ENCODE measurements at places on chromosomes 7 and 10.

DNA sequence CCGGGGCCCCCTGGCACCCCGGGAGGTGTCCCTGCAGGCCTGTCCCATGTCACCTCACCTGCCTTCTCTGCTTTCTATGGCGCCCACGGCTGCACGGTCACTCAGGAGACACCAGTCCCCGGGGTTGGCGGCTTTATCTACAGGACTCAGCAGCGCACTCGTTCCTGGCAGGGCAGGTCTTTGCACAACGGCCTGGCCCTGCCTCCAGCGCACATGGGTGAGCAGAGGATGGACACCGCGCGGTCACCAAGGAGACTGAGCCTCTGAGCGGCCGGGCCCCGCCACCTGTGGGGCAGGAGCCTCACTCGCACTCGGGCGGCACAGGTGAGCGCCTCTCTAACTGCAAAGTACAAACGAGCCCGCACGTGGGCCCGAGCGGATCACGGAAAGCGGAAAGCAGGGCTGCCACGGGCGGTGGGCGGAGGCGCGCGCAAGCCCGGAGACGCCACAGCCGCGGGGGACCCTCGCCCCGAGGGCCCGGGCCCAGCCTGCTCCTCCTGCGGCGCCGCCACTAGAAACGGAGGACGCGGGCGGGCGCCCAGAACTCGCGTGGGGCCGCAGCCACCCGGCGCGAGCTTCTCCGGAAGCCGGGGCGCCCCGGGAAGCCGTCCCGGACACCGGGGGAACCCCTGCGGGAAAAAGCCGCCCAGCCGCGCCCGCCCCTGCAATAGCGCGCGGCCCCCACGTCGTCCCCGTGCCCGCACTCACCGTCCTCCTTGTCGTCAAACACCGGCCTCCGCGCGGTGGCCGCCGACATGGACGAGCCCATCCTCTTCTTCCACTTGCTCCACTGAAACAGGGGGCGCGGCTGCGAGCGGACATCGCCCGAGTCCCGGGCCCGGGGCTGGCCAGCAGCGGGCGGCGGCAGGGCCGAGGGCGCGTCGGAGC lies 642 bp downstream of the STK32C start:
- DNase-seq: no peak
- H3K4me1 ChIP-seq: peaks cover 25% of the 10 kb centered on the region
- no peak overlapping the region for H3K27ac ChIP-seq
- no peaks in the 10 kb centered on the region for H3K36me3 ChIP-seq

DNA sequence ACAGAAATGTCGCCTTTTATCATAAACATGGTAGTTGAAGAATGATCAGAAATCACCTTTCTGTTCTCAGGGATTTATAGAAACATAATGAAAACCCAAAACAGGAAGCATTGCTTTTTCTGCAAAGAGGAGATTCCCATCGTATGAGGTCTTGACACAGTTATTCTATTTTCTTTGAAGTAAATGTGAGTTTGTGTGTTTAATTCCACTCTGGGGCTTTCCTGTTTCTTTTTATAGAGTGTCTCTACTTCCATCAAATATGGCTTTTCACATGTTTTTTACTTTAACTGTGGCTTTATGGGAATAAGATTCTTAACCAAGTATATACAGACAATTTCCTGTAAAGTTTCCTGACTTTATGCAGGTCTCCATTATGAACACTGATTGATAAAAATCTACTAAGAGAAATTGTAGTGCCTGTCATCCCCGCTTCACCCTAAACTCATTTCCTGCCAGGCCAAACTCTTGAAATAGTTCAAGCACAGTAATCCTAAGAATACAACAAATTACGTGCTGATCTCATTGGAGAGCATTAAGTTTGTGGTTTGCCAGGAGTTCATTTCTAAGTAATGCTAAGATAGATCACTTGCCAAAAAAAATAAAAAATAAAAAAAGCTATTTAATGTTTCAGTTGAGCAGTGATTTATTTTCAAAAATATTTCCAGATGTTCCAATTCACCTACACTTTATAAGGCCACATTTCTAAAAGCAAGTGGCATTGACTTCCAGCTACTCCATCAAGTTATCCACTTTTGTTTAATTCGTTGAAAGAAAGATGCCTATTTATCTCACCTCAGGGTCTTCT lies 52.2 kb upstream of the SEC61G start:
- no peak overlapping the region for H3K27ac ChIP-seq
- no peak for DNase-seq
- no peak overlapping the region for H3K4me3 ChIP-seq
- no peaks in the 10 kb centered on the region for H3K27me3 ChIP-seq
- no peaks in the 10 kb centered on the region for H3K4me1 ChIP-seq

GRCh38 chr7:20602306-20602705 lies 13.2 kb upstream of the ABCB5 start:
- H3K4me3 ChIP-seq: no peak overlapping the region
- H3K4me1 ChIP-seq: no peaks in the 10 kb centered on the region
- DNase-seq: no peak
- no peaks in the 10 kb centered on the region for H3K27me3 ChIP-seq
- no peak overlapping the region for H3K27ac ChIP-seq
- H3K36me3 ChIP-seq: no peaks in the 10 kb centered on the region

- DNase-seq: no peak
- H3K27me3 ChIP-seq: no peaks in the 10 kb centered on the region
- H3K4me3 ChIP-seq: no peak overlapping the region
- H3K36me3 ChIP-seq: no peaks in the 10 kb centered on the region
- H3K27ac ChIP-seq: no peak overlapping the region
- H3K4me1 ChIP-seq: no peaks in the 10 kb centered on the region
These were observed 72.0 kb upstream of the KAT6B start for GRCh38 chr10:74754381-74754821.

DNA sequence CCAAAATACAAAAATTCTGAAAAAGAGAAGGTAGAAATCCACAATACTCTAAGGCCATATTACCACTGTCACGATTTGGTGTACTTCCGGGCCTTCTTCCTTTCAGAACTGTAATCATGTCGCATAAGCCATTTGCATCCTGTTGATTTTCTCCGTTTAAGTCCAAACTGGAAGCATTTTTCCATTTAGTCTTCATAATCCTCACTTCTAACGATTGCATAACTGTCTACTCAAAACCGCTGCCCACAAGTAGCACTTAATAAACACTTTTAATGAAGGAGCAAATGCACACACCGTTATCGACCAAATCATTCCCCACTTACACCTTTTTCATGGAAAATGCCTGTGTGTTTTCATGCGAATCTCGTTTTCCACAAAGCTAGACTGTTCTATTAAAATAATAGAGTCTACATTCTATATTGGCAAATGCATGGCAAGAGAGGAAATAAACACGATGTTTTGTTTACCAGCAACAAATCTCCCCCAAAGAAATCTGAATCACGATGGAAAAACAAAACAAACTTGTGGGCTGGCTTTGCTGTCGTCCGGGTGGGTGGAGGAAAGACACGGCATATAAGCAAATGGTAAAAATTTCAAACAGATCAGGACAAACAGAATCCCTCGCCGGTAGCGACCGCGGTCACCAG lies 1.0 kb downstream of the ATE1 start:
- H3K4me1 ChIP-seq: peaks cover 14% of the 10 kb centered on the region
- no peak for DNase-seq

- no peaks in the 10 kb centered on the region for H3K36me3 ChIP-seq
- DNase-seq: no peak
- no peak overlapping the region for H3K4me3 ChIP-seq
These were observed 81.0 kb downstream of the HYCC1 start for GRCh38 chr7:22932896-22933295.

GRCh38 chr7:118280319-118281012 lies 56.0 kb downstream of the ANKRD7 start:
- no peaks in the 10 kb centered on the region for H3K36me3 ChIP-seq
- no peaks in the 10 kb centered on the region for H3K4me1 ChIP-seq
- H3K27ac ChIP-seq: no peak overlapping the region
- H3K4me3 ChIP-seq: no peak overlapping the region

DNA sequence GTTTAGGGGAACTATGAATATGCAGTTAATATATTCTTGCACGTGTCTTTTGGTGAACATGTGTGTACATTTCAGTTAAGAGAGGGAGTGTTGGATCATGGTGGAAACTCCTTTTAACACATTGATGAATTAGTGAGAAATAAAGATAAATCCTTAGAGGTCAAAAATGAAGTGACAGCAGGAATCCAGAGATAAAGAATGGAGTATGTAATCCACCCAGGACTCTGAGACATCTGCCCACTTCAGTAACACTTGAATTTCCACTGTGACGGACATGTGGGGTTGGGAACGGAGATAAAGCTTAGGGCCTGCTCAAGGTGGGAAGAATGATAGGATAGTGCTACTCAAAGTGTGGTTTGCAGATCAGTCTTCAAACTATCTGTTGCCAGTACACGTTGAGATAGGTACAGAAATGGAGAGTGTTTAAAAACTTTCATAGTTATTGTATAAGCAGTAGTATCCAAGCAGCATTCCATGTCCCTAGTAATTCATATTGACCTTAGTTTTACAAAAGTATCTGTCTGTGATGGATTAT lies 6.6 kb upstream of the RELN start:
- H3K27me3 ChIP-seq: no peaks in the 10 kb centered on the region
- no peak overlapping the region for H3K4me3 ChIP-seq
- DNase-seq: no peak
- no peaks in the 10 kb centered on the region for H3K36me3 ChIP-seq

DNA sequence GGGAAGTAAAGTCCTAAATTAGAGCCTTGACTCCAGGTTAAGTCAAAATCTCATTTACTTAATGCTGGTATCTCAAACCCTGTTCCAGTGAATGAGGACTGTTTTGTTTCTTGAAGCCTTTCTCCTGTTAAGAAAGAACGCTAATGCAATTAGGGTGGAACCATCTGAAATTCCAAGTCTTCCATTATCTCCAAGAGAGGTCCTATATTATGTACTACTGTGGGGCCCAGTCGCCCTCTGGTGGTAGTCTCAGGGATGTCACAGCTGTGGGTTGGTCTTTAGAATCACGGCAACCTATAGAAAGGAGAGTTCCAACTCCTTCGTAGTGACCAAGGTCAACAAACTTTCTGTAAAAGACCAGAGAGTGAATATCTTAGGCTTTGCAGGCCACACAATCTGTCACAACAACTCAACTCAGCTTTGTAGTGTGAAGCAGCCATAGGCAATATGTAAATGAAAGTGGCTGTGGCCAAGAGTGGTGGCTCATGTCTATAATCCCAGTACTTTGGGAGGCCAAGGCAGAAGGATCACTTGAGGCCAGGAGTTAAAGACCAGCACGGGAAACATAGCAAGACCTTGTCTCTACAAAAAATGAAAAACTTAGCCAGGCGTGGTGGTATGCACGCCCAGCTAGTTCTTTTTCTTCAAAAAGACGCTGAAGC lies 9.3 kb downstream of the RPP38 start:
- no peak overlapping the region for H3K4me3 ChIP-seq
- no peaks in the 10 kb centered on the region for H3K4me1 ChIP-seq
- DNase-seq: peak; percentile 62
- no peaks in the 10 kb centered on the region for H3K27me3 ChIP-seq

DNA sequence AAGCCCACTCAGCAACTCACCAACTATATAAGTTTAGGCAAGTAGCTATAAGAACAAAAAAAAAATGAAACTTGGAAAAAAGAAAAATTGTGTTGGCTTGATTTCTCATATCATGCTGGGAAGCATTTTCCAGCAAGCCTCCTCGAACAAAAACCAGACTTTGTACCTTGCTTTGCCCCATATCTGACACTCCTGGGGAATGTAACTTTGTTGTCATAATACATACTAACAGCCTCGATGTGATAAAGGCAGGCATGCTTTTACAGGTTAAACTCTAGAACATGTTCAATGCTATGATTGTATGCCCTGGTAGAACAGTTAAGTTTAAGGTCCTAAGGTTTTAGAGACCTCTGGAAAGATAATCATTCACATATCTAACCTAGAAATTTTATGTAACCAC lies 11.6 kb downstream of the CFAP43 start:
- no peaks in the 10 kb centered on the region for H3K4me1 ChIP-seq
- no peak overlapping the region for H3K4me3 ChIP-seq
- no peaks in the 10 kb centered on the region for H3K27me3 ChIP-seq
- no peak for DNase-seq

DNA sequence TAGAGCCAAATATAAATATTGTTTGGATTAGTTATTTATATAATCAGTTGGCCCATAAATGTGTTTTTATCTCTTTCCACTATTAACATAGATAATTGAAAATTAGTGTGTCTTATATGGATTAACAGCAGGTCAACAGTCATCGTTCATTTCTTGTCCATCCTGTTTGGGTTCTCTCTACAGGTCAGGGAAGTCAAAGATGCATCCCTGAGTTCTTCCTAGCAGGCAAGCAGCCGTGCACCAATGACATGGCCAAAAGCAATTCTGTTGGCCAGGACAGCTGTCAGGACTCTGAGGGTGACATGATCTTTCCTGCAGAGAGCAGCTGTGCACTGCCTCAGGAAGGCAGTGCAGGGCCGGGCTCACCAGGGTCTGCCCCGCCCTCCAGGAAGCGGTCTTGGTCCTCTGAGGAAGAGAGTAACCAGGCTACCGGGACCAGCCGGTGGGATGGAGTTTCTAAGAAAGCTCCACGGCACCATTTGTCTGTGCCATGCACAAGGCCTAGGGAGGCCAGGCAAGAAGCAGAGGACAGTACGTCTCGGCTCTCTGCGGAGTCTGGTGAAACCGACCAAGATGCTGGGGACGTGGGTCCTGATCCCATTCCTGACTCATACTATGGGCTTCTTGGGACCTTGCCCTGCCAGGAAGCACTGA lies 15.9 kb downstream of the FBH1 start:
- no peak for DNase-seq
- H3K27me3 ChIP-seq: no peaks in the 10 kb centered on the region
- H3K4me3 ChIP-seq: no peak overlapping the region
- no peaks in the 10 kb centered on the region for H3K4me1 ChIP-seq
- H3K27ac ChIP-seq: no peak overlapping the region

DNA sequence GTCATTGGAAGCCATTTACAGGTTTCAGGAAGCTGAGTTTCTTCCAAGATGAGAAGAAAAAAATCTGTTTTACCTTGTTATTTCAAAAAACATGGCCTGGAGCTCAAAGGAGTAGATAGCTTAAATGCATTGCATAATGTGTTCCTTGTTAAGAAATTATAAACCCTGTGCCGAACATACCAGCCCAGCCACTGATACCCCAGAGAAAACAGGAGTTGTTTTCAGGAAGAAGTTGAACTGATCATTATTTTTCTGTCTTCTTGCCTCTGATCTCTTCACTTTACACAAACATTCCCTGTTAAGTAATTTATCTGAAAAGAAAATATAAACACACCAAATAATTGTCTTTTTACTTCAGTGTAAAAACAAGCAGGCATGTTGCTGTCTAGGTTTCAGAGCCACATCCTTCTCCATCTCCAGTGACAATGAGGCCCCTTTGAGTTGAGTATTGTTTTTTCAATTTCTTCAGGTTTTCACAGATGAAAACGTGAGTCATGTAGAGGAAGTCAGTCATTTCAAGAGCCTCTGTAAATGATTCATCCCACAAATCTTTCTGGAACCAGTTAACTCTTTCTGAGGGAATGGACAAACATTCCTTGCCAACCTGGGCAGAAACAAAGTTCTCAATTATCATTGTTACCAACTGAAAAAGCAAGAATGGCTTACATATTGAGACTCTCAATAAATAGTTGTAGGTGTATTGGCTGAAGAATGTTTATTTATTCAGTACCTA lies 244.2 kb downstream of the IPMK start:
- no peak overlapping the region for H3K4me3 ChIP-seq
- H3K4me1 ChIP-seq: no peaks in the 10 kb centered on the region
- no peaks in the 10 kb centered on the region for H3K36me3 ChIP-seq
- DNase-seq: no peak
- H3K27me3 ChIP-seq: no peaks in the 10 kb centered on the region

- no peak overlapping the region for H3K27ac ChIP-seq
- H3K27me3 ChIP-seq: no peaks in the 10 kb centered on the region
- DNase-seq: no peak
- H3K36me3 ChIP-seq: no peaks in the 10 kb centered on the region
- H3K4me3 ChIP-seq: no peak overlapping the region
These were observed 56.4 kb upstream of the FAM20C start for GRCh38 chr7:135731-136645.
